ENCODE measurements at places on chromosomes 3 and 15.

DNA sequence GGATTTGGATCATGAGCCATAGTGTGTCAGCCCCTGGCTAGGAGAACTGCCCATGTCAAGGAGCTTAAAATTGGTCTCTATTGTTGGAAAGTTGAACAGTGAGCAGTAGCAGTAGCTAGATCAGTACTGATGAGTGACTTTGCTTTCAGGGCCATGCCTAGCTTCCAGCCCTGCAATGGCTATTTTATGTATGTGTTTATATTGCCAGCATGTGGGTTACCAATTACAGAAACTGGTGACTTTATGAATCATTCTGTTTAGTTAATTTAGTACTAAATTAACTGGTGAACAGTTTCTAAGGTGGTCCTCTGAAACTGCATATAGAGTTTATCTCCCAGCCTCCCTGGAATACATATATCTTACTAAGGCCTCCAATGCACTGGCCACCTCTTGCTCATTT is 908.1 kb upstream of the ALCAM start:
- DNase-seq: no peak

GRCh38 chr15:49848807-49849206 is 228.0 kb downstream of the DTWD1 start:
- DNase-seq: no peak

GRCh38 chr15:26201177-26201858 is 338.2 kb upstream of the ATP10A start:
- no peak for DNase-seq

GRCh38 chr3:41317718-41318117 is 118.4 kb downstream of the CTNNB1 start:
- DNase-seq: no peak

- no peak for DNase-seq
Observed at GRCh38 chr15:85750319-85751290, 44.1 kb downstream of the KLHL25 start.

DNA sequence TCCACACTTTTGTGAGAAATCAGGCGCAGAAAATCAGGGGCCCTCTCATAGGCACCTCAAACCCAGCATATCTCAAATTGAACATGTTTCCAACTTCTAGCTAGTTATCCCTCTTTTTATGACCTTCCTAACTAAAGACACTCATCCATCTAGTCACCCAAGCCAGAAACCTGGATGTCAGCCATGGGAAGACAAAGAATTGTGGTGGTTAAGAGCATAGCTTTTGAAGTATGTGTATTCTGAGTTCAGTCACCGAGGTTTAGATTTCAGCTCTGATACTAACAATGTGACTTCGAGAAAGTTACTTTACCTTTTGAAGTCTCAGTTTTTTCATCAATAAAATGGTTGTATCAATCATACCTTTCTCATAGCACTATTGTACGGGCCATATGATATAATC is 495.5 kb downstream of the NLGN1 start:
- DNase-seq: no peak

- no peak for DNase-seq
Observed at GRCh38 chr3:187969581-187969950, 184.4 kb upstream of the LPP start.
